Vagina (tissue), 2 donors: ENCODE measurements at places on chromosomes 6 and 20.

DNA sequence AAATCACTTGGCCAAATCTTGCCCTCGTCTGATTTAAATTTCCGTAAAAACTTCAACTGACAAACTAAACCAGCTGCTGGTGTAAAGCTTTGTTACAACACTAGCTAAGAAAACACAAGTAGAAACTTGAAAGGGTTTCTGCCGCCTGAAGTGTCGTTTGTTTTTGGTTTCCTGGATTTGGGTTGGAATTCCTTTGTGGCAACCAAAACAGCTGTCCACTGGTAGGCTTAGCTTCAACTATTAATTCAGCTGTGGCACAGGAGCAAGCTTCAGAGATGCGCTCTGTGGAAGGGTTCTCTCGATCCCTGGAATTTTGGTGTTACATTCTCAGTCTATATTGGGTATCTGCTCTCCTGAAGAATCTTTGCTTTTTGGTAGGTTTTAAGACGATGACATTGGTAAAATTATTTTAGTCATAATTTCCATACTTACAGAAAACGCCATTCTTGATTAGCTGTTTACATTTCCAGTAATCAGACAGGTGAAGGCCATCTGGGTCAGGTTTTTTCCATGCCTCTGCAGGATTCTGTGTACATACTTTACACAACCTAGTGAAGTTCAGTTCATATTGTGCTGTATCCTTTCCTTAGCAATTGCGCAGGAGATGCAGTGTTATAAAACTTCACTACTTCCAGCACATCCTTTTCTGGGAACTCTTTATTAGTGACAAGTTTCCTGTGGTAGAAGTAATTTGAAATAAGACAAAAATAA, 29.9 kb upstream of the SAMD3 start:
- DNase-seq, result no peak

DNA sequence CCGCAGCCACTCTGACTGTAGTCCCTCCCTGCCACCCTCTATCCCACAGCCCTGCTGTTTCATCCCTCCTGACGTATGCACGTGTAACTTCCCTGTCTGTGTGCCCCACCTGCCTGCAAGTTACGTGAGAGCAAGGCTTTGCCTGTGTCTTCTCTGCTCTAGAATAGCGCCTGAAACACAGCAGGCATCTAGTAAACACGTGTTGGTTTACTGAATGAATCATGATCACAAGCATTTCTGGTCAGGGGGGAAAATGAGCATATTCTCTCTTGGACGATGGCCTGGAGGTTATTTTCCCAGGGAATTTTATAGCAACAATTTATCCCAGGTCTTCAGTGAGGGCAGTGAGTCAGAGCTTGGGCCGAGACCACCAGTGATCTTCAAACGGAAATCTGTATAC, 38.3 kb downstream of the PSMG4 start:
- DNase-seq, result no peak

- DNase-seq, result no peak
Observed at GRCh38 chr20:23282111-23282510, 68.5 kb upstream of the NXT1 start.

DNA sequence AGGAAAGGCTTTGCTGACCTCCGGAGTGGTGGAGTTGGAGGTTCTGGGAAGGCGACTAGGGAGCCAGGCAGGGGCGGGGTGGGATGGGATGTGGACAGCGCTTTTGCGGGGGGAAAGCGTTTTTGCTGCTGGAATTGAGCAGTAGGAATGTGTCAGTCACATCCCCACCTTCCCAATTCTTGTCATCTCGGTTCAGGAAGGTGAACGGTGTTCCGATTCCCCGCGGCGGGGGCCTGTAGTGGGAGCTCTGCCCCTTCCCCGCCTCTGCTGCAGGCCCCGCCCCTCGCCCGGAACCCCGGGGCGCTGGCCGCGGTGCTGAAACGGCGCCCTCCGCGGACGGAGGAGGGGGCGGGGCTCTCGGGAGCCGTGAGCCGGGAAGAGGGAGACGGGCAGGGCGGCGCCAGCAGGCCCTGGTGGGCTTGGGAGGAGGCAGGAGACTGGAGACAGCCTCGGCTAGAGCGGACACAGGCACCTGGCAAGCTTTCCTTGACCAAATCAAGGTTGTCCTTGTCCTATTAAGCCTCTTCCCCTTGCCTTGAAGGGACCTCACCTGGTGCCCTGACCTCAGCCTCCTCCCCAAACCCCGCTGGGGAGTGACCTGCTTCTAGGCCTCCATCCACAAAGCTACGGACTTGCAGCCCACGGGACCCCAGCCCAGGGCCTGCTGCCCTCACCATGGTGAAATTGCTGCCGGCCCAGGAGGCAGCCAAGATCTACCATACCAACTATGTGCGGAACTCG, at the start of gene LHFPL5:
Gene LHFPL5, plus strand, starts transcription at position 357 of the 741 bp plus-strand sequence. Its CDS starts 319 bp downstream, at position 676.
- DNase-seq, result no peak

DNA sequence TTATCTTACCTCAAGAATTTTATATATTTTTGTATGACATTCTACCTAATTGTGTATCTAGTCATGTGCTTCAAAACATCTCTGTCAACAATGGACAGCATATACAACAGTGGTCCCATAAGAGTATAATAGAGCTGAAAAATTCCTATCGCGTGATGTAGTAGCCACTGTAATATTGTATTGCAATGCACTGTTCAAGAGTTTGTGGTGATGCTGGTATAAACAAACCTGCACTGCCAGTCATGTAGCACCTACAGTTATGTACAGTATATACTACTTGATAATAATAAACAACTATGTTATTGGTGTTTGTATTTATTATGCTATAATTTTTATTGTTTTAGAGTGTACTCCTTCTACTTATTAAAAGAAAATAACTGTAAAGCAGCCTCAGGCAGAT, 672.7 kb downstream of the CD109 start:
- DNase-seq, result no peak

GRCh38 chr6:49606721-49607390, 29.8 kb downstream of the RHAG start:
- no peak for DNase-seq

GRCh38 chr6:111411978-111412566, 70.9 kb downstream of the REV3L start:
- DNase-seq, result no peak

DNA sequence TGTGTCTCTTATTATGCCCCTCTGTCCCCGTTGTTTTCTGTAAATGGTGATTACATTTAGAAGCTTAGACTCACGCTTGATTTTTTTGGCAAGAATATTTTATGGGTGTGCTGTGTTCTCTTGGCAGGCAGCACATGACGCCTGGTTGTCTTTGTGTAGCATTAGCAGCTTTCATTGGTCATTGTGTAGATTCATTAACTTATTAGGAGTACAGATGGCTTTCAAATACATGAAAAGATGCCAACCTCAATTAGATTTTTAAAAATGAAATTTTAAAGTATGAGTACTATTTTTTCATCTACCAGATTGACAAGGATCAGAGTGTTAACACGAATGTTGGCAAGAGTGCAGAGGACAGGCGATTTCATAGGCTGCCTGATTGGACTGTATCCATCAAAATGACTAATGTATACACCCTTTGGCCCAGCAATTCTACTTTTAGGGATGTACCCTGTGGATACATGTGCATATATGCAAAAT, 15.2 kb downstream of the COX4I2 start:
- no peak for DNase-seq

GRCh38 chr6:144346719-144347447, 61.7 kb downstream of the UTRN start:
- no peak for DNase-seq

DNA sequence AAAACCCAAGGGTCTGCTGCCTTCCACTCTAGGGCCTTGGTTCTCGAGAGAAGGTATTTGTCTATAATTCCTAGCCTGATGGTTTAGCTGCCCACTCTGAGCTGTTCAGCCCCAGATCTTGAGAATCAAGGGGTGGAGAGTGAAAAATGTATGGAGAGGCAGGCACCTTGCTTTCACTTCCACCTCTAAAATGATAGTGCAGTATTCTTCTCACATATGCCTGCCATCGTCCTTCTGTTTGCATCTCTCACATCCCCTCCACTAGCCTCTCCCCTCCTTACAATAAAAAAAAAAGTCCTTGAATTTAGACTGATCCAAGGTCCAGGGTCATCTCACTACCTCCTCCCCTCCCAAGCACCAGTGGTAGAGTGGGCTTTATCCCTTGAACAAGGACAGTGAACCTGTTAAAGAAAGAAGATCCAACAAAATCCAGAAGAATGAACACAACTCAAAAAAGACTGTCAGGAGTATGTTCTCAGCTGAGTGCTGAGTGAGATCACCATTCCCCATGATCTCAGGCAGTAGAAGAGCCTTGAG, 104.2 kb downstream of the HIVEP1 start:
- DNase-seq, result no peak

GRCh38 chr20:5056801-5057599, 55.7 kb upstream of the SLC23A2 start:
- no peak for DNase-seq

GRCh38 chr20:47758517-47759450, 26.5 kb downstream of the SULF2 start:
- DNase-seq, result no peak

GRCh38 chr6:161635975-161636374, 362.1 kb upstream of the AGPAT4 start:
- no peak for DNase-seq

DNA sequence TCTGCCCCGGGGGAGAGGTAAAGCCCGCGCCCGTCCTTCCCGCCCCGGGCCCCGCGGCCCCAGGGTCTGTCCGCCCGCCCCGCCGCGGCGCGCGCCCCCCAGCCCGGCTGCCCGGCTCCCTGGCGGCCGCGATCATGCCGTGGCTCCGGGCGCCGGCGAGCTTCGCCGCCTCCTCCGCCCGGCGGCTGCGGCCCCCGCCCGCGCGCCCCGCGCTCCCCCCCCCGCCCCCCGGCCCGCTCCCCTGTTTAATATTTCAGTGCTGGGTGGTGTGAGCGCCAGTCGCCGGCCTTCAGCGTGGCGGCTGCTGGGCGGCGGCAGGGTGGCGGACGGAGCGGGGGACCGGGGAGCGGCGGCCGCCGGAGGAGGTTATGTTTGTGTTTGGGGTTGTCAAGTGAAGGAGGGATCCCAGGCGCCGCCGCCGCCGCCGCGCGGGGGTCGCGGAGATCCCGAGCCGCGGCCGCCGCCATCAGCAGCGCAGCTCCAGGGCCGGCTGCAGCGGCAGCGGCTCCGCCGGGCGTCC, at the start of gene HIVEP1:
Gene HIVEP1, plus strand, starts transcription at position 275 of the 520 bp plus-strand sequence. CDS start 3,317 bp downstream, outside the sequence.
- DNase-seq, result no peak

DNA sequence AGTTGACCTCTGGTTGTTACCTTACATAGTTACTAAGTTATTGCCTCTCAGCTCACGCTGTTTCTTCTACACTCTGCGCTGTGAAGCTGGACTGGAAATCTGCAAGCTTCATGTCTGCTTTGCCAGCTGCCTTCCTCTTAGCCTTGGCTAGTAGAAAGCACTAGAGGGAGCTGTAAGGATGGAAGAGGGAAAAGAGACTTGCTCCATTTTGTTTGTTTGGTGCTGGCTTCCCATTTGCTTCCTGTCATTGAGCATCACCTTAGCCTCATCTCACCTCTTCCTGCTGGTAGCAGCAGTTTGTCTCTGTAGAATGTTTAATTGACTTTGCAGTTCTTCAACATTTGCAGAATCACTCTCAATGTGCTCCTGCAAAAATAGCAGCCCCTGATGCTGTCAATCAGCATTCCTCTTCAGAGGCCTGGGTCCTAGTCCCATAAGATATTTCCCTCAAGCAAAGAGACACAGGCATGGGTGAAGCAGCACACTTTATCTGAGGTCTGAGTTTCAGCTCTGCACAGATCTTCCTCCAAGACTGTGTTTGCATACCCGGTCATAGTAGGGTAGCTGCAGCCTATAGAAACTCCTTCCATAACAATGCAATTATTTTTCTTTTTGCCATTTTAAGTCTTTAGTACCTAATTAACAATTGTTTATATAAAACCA, 302.2 kb upstream of the EPHA7 start:
- no peak for DNase-seq

DNA sequence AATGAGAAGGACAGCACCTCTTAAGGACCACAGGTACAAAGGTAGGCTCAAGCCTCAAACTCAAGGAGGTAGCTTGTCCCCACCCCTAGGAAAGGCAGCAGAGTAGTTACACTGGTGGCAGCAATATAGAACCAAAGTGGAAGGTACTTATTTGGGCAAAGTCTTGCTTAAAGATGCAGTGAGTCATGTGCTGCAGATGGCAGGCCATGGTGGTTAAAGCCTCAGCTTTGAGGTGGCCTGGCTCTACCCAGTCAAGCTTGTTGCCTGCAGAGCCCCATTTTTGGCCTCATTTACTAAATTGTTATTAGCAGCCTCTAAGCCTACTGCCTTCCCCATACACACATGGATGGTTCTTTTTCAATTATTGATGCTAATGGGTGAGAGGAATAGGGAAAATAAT, 146.0 kb downstream of the ELOVL4 start:
- DNase-seq, result no peak

- DNase-seq, result no peak
Observed at GRCh38 chr6:134034961-134035822, 17.2 kb downstream of the SLC2A12 start.

DNA sequence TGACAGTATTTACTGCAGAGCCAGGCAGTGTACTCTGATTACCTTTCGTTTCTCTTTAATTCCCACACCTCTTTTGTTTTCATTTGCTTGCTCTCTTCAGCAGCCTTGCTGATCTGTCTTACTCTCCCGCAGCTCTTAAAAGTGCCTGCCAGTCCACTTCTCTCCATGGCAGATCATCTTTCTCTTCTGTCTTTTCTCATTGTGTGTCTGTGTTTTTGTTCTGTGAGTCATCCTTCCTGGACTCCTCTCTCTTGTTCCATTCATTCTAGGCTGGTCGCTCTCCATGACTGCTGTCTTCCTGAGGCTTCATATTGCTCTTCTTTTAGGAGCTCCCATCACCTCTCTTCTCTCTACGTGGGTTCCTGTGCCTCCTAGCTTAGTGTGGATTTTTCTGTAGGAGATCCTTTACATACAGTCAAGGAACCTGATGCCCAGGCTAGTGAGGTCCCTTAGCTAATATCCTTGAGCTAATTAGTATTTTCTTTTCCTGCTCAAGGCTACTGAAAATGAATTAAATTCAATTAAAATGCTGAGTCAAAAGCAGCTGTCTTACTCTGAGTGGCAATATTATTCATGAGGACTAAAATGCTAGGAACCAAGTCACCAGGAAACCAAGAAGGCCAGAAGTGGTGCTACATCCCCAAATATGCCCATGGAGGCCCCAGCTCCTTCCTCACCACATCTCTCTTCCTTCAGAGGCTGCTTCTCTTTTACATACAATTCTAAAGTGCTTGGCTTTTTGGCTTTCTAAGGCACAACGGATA, 86.1 kb downstream of the SLX4IP start:
- no peak for DNase-seq

- DNase-seq, result no peak
Observed at GRCh38 chr6:111740506-111740905, 132.7 kb downstream of the FYN start.

GRCh38 chr6:114419175-114419574, 76.4 kb upstream of the HS3ST5 start:
- DNase-seq, result no peak

DNA sequence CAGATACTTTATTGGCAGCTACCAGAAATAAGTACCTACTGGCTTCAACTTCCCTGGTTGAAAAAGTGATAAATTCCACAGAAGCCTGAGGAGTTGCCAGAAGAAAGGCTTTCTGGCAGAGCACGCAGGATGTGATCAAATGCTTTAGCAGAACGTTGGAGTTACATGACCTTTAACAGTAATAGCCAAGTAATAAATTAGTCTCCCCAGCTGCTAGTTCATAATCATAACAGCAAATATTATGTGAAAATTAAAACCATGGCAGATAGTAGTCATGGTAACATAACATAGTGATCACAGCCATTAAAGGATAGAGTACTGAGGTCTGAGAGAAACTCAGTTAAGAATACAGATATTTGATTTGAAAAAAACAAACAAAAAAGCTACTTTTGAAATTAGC, 567.7 kb downstream of the ADGRB3 start:
- no peak for DNase-seq
